Lung (tissue), 17 donors: ENCODE measurements at places on chromosomes 12 and 14. TPM values are rescaled to one million over a fixed set of nuclear protein-coding genes. Genes with fewer than 3 reads are reported as not detected.

Gene PPP1R3E
- 7.1 TPM for polyA plus RNA-seq

Gene BDKRB2
- 5.8 TPM for polyA plus RNA-seq

Gene TAS2R9
- polyA plus RNA-seq, result not detected

DNA sequence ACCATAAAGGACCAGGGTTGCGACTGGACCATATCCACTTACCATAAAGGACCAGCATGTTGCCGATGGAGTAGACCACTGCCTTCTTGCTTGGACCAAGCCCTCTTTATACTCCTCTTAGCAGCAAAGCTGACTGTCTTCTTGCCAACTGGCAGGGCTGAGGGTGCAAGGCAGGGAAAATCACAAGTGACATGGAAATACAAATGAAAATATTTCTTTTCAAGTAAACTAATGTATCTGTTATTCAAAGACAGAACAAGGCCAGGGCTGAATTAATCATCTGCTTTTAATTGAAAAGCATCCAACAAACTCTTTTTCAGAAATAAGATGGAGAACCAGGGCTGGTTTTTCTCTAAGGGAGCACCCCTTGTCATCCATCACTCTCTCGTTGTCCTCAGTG is at the start of gene CELA1:
Gene CELA1 (minus strand): TSS at position 99 of the 400 bp plus-strand sequence. CDS start 41 bp downstream, at position 58.
- no peak for DNase-seq

DNA sequence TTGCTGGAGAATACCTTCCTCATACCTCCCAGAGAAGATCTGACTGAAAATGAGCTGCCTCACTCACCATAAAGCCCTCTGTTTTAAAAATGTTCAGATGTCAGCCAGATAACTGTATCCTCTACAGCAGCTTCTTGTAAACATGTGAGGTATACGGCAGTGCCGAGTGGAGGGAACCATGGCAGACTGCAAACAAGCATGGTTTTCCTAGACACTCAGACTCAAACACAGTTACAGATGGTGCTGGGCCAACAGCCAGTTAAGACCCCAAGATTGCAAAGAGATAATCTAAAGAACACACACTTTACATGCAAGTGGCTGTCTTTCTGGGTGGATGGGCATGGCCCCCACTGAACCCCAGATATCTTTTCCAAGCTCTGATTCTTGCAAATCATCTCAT is 16.6 kb upstream of the CCDC177 start:
- no peak for DNase-seq

GRCh38 chr12:48995086-48995879 is 3.9 kb downstream of the DDN start:
- DNase-seq, result peak; percentile 86

DNA sequence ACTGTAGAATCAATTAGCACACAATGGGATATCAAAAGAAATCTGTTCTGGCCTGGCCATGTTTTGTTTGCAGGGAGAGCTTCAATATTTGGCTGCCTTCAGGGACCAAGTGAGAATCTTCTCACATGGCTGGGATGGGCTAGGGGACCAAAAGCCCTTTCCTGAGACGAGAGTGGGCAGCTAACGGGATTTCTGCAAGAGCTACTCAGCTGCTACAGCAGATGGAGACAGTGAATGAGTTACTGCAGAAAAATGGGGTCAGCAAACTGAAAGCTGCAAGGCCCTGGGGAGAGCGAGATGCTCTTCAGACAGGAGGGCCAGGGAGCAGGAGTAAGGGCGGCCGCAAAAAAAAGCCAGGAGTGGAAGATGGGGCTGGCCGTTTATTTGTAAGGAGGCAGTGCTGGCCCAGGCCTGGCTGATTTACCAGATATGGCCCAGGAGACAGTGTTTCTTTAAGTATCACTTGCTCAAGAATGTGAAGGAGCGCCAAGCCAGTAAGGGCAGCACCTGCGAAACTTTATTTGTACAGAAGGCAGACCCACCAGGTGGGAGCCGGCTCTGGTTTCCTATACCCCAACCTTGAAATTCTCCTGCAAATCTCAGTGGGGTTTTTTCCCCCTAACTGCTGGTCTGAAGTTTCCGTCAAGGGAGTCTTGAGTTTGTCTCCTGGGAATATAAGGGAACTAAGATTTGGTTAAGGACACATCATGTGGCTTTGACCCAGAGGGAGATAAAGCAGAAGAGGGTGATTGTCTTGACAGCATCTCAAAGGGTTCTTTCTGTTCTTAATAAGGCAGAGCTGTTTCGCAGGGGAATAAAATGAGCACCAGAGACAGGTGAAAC is 57.8 kb downstream of the SSH1 start:
- DNase-seq, result no peak

DNA sequence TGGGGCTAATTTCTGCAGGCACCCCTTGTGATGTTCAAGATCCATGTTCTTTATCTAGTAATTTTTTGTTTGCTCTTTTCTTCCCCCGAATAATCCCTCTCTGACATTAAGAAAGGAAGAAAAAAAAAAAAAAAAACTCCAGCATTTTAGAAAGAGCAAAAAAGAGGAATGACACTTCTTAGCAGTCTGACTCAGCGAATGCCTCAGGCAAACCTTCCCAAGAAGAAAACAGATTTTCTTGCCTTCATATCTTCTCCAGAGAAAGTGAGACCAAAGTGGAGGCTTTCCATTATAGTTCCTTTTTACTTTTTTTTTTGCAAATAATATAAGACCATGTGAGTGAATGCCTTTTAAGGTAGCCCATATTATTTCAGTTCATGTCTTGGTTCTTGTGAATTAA is 479.0 kb upstream of the SYT1 start:
- DNase-seq, result no peak

DNA sequence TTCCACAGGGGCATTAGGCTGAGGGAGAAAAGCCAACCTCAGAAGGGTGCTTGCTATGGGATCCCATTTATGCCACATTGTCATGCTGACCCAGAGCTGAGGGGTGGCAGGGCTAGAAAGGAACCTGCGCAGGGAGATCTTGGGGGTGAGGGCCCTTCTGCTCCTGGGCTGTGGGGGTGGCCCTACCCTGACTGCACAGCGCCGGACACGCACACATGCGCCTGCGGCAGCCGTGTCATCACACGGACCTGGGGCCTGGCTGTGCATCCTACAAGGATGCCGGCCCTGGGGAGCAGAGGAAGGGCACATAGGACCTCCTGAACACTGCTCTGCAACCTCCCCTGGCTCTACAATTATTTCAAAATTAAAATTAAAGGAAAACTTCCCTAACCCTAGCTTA is 6.9 kb downstream of the CDCA4 start:
- no peak for DNase-seq

DNA sequence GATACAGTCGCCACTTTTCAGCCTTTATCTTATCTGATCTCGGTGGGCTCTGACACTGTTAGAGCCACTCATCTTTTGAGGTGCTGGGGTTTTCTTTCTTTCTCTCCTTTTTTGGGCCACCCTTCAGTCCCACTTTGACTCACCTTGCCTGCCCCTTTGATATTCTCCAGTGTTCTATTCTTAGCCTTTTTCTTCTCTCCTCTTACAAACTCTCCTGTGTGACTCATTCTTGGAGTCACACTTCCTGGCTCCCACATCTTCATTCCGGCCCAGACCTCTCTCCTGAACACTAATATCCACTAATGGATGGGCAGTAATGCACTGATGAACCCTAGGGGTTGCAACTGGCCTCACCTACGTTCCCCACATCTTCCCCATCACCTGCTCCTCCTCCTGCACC is 2.2 kb upstream of the DCD start:
- no peak for DNase-seq
